ENCODE measurements at places on chromosomes 2 and 18.

DNA sequence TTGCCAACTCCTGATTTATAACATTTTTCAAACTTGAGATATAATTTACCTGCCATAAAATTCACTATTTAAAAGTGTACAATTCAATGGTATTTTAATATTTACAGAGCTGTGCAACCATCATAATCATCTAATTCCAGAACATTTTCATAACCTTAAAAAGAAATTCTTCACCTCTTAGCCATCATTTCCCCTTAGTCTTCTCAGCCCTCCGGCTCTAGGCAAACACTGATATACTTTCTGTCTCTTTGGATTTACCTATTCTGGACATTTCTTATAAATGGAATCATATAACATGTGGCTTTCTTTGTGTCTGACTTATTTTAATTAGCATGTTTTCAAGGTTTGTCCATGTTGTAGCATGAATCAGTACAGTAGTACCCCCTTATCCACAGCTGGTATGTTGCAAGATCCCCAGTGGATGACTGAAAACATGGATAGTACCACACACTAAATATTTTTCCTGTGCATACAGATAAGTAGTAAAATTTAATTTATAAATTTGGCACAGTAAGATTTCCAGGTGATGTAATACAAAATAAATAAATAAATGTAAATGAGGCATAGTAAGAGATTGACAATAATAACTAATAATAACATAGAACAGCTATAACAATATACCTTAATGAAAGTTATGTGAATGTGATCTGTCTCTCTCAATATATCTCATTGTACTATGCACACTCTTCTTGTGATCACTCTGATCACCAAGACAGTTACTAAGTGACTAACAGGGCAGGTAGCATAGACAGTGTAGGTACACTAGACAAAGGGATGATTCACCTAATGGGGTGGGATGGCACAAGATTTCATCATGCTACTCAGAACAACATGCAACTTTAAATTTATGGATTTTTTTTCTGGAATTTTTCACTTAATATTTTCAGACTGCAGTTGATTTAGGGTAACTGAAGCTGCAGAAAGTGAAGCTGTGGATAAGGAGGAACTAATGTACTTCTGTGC lies 73.1 kb downstream of the RAB3GAP1 start:
- DNase-seq, result no peak

DNA sequence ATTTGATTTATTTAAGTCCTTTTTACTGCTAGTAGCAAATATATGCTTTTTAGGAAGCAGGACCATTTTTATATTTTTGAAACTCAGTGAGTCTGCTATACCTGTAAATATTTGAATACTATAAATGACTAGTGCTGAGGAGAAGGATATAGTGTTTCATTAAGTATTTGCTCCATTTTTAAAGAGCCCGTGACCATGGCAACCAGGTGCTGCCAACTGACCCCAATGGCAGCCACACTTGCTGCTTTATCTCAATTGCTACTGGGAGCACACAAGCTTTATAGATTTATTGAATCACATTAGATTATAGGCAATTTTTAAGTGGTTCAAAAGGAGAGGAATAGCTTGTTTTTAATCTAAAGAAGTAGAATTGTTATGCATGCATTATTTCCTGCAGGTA lies 142.0 kb downstream of the SCG2 start:
- DNase-seq, result no peak

- no peak for DNase-seq
Observed at GRCh38 chr2:234997389-234997788, 45.6 kb downstream of the SH3BP4 start.

DNA sequence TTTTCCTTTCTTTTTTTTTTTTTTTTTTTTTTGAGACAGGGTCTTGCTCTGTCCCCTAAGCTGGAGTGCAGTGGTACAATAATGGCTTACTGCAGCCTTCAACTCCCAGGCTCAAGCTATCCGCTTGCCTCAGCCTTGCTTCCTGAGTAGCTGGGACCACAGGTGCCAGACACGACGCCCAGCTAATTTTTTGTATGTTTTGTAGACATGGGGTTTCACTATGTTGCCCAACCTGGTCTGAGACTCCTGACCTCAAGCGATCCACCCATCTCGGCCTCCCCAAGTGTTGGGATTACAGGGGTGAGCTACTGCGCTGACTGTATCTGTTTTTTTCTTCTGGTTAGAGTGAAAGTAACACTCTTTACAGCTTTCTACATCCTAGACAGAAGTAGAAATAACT lies 240.3 kb upstream of the FBXO11 start:
- no peak for DNase-seq

DNA sequence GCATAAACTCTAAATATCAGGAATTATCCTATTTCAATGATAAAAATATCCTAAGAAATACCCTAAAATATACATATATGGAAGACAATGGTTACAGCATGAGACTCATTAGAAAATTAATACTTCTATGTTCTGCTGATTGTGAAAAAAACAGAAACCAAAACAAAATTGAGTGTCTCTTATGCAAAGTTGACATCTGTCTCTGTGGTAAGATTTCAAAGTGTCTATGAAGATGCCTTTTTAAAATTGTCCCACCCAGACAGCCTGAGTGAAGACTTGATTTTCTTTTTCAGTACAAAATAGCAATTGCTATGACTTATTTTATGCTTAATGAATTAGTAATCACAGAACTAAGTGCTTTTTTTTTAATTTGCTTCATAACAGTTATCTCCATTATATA lies 1368.4 kb upstream of the LRRTM1 start:
- no peak for DNase-seq

DNA sequence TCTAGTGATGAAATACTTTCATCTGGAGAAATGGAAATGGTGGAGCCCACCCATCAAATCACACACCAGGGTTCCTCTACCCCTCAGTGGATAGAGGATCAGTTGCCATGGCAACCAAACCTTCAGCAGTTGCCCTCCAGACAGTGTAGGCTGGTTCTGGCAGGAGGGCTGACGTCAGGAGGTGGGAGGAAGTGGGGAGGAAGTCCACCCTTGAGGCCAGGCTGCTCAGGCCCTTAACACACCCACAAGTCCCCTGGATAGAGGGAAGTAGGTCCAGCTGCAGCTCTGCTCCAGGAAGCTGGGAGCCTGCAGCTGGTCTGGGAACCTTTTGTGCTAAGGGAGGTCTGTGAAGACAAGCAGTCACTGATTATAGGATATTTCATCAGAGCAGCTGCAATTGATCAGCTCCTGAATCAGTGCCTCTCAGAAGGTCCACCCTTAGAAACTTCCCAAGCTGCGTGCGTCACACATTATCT lies 186.6 kb downstream of the MTX2 start:
- peak; percentile 22 for DNase-seq

Measured in NCI-H510A (cell line).